ENCODE measurements at places on chromosomes 1 and 21.

DNA sequence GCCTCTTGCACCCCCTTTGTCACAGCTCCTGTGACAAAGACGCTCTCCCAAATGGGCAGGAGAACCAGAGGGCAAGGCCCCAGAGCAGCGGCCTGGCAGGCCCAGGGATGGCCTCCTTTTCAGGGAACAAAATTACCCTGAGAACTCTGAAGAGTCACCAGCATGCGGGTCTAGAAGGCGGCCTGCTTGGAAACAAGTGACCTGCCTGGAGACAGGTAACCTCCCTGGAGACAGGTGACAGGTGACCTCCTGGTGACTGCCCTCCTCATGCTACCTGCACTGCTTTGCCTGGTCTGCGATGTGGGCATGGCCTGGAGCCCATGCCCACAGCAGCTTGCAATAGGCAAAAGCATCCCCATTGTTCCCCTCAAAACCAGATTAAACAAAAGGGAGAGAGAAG lies 86.5 kb upstream of the ZC3H12A start:
- DNase-seq = no peak

DNA sequence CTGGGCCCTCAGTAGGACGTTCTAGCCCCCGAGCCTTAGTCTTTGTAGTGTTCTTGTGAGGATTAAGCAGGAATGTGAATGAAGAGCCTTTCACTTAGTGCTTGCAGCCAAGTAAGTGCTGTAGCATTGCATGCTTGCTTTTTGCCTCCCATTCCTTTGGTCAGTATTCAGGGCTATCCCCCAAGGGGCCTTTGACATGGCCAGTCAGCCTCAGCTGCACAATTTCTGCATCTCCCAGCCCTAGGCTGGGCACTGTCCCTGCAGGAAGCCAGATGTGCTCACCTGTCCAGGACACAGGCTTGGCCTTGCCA lies 30.5 kb downstream of the SOX13 start:
- DNase-seq = no peak

DNA sequence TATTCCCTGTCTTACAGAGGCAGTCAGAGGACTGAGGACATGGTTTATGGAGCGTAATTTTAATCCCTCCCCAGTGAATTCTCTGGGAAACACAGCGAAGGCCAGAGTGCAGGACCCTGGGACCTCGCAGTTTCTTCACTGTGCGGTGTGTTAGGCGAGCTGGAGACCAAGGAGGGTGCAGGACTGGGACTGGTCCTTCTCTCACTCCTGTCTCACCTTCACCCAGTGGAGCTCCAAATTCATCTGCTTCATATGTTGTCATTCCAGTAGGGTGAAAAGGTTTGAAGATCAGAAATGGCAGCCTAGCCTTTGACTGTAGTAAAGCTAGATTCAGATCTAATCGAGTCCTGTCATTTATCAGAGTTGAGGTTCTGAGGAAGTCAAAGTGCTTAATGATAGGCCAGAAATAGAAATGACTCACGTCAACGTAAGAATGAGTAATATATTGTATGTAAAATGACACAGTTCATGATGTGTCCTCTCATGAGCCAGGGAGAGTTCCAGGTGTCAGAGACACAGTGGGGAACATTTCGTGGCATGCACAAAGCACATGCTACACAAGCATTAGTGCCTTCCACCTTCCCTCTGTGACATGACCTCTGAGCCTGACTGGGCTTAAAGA lies 647.5 kb downstream of the SMYD3 start:
- no peak for DNase-seq

DNA sequence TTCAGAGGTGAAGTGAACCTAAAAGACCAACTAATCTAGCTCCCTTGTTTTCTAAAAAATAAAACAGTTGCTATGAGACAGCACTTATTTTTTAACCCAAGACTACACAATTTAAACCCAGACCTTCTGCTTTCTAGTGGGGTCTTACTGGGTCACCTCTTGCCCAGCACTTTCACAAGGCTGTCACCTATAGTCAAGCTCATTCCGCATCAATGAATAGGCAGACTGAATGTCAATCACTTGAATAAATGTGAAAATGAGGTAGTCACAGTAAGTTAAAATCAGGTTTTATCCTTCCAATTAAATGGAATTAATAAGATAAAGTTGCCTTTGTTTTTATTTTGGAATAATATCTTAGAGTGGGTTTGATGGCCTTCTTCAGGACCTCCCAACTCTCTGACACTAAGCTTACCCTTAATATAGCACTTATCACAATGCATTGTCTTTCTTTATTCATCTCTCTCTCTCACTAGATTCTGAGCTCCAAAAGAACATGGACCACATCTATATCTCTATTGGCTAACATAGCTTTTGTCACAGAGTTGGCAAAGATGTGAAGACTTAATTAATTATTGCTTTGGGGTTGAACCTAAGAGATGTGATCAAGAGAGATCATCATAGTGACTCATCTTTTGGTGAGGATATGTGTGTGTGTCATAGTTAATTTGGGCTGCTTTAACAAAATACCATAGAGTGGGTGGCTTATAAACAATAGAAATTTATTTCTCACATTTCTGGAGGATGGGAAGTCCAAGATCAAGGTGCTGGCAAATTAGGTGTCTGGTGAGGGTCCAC lies 248.7 kb upstream of the DAB1 start:
- no peak for DNase-seq

Data from mucosa of gallbladder (tissue), 1 donor.